ENCODE measurements at places on chromosomes 5 and 9.

- no peak for DNase-seq
Measured at GRCh38 chr9:104258296-104259011, 164.3 kb downstream of the SMC2 start.

DNA sequence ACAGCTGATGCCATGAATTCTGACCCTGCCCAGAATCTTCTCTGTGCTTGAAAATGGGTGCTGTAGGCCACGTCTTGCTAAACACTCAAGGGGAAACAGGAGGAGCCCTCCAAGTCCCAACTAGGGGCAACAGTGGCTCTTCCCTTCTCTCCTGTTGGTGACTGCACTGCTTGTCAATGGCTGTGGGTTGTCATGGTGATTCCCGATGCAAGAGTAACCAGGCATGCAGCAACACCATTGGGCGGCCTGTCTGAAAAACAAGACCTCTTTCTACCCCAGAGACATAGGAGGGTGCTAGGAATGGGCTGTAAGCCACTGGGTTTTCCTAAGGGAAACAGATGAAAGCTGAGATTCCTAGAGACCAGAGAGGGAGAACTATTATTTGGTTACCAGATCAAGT lies 201.7 kb upstream of the PANK3 start:
- no peak for DNase-seq

DNA sequence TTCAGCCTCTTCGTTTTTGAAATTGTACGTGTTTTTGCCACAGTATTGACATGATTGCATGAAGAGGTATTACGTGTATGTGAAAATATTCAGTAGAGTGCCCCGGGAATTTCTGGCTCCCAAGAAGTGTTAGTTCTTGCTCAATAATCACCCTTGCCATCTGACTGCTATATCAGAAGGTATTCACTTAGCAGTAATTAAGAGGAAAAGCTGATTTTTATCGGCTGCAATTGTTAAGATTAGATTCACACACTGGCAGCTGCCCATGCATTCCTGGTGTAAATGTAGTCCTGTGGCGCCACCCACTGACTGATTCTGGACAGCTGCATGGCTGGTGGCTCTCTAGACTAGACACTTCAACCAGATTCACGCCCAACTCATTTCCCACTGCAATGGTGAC lies 440.1 kb upstream of the ADAMTS16 start:
- peak; percentile 36 for DNase-seq

GRCh38 chr9:110028271-110028670 lies 179.7 kb downstream of the C9orf152 start:
- DNase-seq = no peak

DNA sequence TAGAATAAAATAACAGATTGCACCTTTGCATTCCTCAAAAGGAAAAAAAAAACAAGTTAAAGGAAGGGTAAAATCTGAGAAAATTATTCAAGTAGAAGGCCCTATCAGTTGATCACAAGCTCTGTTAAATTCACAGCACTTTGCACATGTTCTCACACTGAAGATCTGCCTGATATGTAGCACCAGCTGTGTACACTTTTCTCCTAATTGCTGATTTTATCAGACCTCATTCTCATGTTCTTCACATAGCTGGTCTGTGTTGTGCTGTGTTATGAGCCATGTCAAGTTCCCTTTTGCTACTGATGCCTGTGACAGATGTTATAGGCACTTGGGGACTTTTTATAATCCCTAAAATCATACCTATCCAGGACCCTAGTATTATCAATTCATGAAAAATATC lies 390.4 kb upstream of the PRR16 start:
- no peak for DNase-seq

DNA sequence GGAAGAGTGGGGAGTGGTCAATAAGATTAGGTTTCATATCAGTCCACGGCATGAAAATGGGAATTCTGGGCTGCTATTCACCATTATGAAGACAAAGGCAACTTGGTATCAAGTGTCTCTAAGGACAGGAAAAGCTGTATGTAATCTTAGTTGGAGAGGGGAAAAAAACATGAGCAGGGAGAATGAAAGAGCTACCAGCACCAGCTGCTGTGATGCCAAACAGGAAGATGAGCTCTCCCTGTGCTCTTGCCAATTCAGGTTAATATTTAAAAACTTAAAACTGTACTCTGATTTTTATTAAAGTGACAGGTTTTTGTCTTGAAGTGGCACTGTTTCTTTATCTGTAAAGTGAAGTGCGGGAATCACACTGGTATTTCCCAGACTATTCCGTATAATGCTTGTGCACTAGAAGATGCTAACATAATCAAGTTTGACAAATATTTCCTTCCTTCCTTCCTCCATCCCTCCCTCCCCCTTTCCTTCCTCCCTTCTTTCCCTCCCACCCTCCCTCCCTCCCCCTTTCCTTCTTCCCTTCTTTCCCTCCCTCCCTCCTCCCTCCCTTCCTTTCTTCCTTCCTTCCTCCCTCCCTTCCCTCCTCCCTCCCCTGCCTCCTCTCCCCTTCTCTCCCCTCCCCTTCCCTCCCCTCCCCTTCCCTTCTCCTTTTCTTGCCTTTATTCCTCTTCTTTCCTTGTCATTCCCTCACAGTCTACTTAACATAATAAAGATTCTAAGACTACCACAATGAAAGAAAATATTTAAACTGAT lies 1383.0 kb upstream of the C9orf72 start:
- no peak for DNase-seq

GRCh38 chr9:96116275-96117064 lies 185.5 kb downstream of the HSD17B3 start:
- peak; percentile 96 for DNase-seq

DNA sequence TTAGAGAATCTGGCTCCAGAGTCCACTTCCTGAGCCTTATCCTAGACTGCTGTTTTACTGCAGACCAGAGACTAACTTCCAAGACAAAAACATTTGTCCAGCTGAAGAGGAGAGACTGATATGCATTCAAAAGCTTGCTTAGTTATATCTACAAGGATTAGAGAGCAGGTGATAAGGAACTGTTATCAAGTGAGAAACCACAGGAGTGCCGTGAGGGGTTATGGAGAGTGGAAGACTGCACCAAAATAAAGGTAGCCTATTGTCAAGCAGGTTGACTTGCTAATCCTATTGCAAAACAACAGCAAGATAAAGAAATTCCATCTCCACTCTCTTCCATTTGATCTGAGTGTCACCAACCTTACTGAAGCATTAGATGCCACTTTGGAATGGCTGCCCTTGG lies 139.1 kb downstream of the SCAMP1 start:
- no peak for DNase-seq

DNA sequence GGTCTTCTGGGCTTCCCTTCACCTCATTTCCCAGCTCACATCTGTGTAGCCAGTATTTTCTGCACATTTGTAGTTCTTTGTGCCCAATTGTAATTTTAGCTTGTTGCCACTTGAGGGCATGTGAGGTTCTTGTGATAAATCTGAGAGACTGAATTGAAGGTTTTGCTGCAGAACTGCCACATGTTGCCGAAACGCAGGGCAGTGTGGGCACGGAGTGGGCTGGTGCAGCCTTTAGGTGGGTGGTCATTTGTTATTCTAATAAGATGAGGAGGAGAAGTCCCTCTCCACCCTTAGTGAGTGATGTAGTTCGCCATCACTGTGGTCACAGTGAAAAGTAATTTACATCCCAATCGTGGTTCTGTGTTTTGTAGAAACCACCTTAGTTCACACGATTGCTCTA lies 21.2 kb downstream of the OTULIN start:
- DNase-seq = no peak

DNA sequence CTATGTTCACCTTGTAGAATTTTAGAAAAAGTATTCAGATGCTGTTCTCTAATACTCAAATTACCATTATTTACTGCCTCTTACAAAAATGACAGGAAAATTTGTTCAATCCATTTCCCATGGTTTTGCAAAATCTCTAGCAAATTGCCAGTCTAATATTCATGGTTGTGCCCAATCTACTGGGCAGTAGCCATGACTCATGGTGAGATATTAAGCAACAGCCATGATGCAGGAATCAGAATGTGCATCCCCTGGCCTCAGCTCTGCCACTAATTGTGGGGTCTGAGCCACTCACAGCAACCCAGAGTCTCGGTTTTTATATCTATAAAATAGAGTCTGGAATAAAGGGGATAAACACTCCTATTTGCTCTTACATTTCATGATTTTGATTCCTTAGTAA lies 353.6 kb downstream of the DEPDC1B start:
- DNase-seq = no peak

GRCh38 chr9:14616188-14616982 lies 76.8 kb downstream of the ZDHHC21 start:
- DNase-seq = no peak

DNA sequence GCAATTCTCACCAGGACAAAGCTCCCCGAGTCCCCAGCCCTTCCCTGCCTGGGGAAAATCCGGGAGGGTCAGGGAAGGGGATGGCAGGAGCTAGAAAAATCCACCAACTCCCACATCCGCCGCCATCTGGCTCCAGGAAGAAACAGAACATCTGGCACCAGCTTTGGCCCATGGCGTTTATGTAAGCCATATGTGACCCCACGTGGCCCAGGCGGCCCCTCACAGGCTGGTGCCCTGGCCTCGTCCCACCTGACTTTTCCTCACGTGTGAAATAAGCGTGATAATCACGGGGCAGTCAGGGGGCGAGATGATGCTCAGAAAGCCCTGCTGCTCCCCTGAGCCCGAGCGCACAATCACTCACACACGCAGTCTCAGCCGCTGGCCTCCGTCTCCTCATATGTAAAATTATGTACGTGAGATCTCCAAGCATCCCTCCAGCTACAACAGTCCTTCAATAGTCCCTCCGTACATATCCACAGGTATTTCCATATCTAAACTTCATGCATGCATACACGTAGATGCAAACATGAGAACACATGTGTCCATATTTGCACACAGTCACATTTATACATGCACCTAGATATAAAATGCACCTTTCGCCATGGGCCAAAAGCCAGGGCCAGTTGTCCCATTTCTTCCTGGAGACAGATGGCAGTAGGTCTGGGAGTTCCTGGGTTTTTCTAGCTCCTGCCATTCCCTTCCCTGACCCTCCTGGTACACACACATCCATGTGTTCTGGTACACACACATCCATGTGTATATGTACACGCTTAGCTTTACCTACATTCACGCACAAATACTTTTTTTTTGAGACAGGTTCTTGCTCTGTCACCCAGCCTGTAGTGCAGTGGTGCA lies 28.9 kb downstream of the PLPP7 start:
- DNase-seq = no peak

DNA sequence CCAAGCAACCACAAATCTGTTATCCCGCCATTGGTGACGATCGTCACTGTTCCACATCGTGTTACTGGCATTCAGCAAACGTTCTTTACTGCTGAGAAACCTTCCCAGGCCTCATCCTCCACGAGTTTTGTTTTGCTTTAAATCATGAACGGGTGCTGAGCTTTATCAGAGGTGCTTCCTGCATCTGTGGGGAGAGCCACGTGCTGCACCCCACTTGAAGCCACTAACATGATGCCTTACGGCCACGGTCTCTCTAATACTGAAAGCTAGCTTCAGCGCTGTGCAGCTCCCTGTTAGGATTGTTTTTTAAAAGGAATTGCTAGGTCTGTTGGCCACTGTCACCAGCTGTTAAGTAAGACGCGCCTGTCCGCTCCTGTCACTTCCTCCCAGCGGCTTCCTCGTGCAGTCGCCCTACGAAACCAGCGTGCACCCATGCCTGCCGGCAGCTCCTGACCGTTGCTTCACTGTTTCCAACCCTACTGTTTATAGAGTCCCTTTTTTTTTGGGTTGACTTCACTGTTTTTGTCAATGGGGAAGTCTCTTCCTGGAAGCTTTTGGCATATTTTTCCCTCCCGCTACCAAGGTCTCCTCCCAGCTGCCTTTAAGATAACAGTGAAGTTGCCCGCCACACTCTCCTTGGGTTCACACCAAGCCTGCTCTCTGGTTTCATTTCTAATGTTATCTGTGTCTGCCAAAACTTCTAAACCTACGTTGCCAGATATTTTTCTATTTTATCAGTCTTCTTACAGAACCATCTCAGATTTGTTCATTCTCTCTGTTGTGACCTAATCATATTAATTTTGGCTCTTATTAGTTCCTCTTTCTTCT lies 20.3 kb downstream of the LPCAT1 start:
- peak; percentile 41 for DNase-seq

DNA sequence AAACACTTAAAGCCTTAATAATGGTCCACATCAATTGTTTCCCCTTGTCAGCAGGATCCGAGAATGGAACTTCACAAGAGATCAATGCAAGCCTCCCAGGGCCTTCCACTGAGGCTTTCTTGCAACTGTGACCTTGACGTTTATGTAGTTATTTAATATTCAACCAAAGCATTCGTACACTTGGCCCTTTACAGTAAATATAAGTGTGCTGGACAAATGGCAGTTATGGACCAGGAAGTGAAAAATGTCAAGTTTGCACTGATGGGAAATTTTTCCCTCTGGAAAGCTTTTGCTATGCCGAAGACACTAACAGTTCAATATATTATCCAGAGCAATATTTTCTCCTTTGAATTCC lies 101.8 kb downstream of the TTLL11 start:
- no peak for DNase-seq

DNA sequence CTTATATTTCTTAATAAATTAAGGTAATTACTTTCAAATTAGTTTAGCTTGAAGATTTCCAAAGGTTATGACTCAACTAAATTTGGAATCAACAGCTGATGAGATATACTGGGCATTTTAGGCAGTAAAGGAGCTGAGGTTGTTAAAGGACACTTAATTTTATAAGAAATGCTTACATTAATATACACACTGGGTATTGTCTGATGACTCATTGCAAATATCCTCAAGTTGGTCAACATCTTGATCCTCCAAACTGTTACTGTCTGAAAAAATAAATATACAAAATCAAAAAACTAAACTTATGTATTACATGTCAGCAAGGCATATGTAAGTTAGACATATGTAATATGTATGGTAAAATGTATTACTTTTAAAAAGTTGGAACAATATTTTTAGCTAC lies 3.4 kb downstream of the GFM2 start:
- DNase-seq = no peak

- peak; percentile 62 for DNase-seq
Measured at GRCh38 chr5:170632985-170633234, 129.1 kb downstream of the KCNIP1 start.

DNA sequence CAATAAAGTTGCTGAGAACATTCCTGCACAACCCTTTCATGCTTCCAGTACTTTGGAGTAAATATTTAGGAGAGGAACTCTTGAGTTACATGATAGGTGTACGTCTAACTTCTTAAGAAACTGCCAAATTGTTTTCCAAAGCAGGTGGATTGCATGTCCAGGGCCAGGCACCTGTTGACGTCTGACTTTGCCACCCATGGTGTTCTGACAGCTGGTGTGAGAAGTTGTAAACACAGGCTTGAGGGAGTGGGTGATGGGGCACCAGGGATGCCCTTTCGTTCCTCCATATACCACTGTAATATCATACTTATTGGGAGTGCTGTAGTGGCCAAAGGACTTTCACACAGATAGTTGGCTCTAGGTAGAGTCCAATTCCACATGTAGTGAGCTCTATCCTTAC lies 352.1 kb downstream of the GADD45G start:
- DNase-seq = no peak

GRCh38 chr5:342501-343460 lies 21.3 kb downstream of the AHRR start:
- DNase-seq = no peak

DNA sequence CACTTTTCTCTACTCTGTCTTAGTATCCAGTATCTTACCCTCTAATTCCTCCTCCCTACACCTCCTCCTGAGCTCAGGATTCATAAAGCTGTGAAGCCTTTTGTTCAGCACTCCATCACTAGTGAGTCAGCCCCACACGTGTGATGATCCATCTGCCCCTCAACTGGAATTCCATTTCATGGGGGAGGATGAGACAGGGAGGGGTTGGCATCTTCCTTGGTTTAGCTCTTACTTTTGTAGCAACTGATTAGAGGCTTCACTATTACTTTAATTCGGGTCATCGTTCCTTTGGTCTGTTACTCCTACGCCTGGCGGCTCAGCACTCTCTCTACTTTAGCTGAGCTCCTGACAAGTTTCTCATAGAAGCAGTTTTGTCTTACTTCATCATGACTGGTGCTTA lies 11.8 kb downstream of the BTNL8 start:
- DNase-seq = no peak

GRCh38 chr5:3401635-3402034 lies 194.0 kb upstream of the IRX1 start:
- DNase-seq = no peak
